Astrocyte of the spinal cord (primary cell): ENCODE measurements at places on chromosomes 7 and 10.

GRCh38 chr10:21518641-21519396, 6.7 kb downstream of the SKIDA1 start:
- DNase-seq: peak; percentile 61

- DNase-seq: no peak
Measured at GRCh38 chr7:44460325-44460724, 30.1 kb downstream of the NUDCD3 start.

DNA sequence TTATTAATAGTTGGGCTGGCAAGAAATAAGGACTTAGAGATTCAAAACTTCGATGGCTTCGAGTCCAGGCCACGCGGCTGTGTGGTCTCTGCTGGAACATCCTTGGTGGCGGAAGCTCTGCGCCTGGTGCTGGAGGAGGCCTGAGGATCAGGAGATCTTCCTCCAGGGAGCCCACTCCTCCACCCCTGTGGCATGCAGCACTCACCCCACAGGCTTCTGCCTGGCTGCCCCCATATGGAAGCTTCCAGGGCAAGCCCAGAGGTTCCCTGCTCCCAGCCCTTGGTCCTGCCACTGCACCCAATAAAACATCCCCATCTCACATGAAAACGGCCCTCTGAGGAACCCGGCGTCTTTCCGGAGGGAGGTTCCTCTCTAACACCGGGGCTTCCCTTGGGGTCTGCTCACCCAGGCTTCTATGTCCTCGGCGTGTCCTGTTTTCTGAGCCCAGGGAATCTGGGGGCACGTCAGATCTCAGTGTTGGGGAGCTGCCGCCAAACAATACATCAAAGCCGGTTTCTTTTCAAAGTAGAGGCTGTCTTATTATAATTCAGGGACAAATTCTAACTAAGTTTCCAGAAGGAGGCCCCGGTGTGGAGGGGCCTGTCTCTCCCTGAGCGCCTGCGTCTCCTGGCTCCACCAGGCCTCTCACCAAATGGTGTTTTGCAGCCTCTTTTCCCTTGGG, 32.4 kb downstream of the CALML3 start:
- DNase-seq: no peak

- no peak for DNase-seq
Measured at GRCh38 chr10:116669080-116669479, 48.3 kb downstream of the PNLIPRP2 start.

GRCh38 chr7:110918949-110919548, 171.9 kb upstream of the LRRN3 start:
- no peak for DNase-seq

DNA sequence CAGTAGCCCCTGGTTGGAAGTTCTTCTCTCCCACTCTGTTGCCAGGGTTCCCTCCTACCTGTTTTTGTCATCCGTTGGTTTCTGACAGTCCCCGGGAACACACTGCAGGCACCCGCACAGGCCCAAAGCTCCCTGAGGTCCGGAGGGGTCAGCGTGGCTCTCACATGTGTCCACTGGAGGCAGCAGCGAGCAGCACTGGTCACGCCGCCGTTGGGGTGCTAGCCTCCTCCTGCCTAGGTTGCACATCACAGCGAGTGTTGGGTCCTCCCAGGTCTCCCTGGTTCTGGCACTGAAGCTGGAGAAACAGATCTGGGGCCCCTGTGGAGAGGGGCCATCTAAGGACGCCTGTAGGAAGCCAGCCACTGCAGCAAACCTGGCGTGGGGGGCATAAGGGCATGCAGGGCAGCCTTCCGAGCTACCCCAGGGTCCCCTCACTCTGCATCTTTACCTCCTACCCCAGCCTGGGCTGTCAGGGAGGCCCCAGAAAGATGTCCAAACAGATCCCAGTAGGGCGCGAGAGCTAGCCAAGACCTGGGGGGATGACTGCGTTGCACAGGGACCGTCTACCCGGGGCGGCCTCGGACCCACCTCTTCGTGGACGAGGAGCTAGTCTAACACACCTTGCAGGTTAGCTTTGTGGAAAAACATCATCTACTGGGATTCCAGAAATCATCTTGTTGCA, 28.9 kb downstream of the LRRC27 start:
- no peak for DNase-seq

- DNase-seq: no peak
Measured at GRCh38 chr7:27132214-27132613, 1.7 kb upstream of the HOXA4 start.
